IMR-90 (cell line): ENCODE measurements at places on chromosomes 16 and 17.
A peak's percentile ranks its signal among the peaks of the same experiment; 100 is the strongest.

- H3K27me3 ChIP-seq: peaks cover 9% of the 10 kb centered on the region; the same call in 1 of the 2 replicates
- H3K27ac ChIP-seq: no peak overlapping the region
Measured at GRCh38 chr17:80516171-80516932, 28.3 kb upstream of the RPTOR start.

DNA sequence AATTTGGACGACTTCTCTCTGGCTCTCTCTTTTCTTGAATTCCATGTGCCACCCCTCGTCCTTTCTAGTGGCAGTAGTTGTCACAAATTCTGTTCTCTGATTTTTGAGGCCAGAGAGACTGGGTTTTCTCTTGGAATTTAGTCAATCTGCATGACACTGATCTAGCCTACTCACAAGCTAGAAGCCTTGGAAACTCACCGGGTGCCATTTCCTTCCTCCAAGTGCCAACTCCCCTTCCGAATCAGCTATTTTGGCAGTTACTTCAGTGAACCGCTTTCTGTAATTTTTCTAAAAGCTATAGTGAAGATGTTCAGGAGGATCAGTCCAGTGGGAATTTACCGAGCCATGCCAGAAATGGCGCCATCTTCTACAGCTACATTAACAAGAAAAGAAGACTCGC lies 228.9 kb downstream of the PMP22 start:
- peaks cover 2% of the 10 kb centered on the region; the same call in 1 of the 2 replicates for H3K27me3 ChIP-seq
- no peak overlapping the region for H3K4me3 ChIP-seq
- no peaks in the 10 kb centered on the region for H3K36me3 ChIP-seq

DNA sequence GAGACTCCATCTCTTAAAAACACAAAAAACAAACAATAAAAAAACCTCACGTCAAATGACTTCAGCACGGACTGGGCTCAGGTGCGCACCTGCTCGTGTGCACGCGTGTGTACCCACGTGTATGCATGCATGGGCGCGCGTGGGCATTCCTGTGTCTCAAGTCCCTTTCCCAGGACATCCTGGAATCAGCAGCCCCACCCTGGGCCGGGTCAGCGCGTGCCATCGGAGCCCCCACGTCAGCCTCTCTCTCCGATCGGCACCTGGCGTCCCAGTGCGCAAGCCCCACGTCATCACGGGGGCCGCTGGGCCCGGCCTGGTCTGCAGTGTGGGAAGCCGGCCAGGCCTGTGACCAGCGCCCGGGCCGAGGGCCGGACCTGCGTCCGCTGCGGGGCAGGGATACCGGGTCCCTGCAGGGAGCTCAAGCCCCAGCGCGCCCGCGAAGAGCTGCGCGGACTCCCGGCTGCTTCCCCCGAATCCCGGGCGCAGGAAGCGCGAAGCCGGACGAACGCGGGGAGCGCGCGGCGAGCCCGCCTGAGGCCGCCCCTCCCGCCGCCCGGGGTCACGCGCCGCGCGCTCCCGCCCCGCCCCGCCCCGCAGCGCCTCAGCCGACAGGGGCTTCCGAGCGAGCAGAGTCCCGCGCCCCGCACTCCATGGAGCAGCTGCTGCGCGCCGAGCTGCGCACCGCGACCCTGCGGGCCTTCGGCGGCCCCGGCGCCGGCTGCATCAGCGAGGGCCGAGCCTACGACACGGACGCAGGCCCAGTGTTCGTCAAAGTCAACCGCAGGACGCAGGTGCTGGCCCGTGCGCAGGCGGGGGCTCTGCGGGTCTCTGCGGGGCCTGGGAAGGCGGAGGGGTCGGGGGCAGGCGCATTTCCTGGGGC lies at the start of gene FN3K:
TSS of gene FN3K (plus strand) at position 629 of the 880 bp plus-strand sequence. CDS start at position 651, 22 bp downstream.
- peaks cover 7% of the 10 kb centered on the region for H3K4me1 ChIP-seq
- no peak within 1 kb of the TSS; the same call in 1 of the 2 replicates for H3K27ac ChIP-seq
- H3K4me3 ChIP-seq: peak within 1 kb of the TSS; percentile 85
- DNase-seq: peak; percentile 85

DNA sequence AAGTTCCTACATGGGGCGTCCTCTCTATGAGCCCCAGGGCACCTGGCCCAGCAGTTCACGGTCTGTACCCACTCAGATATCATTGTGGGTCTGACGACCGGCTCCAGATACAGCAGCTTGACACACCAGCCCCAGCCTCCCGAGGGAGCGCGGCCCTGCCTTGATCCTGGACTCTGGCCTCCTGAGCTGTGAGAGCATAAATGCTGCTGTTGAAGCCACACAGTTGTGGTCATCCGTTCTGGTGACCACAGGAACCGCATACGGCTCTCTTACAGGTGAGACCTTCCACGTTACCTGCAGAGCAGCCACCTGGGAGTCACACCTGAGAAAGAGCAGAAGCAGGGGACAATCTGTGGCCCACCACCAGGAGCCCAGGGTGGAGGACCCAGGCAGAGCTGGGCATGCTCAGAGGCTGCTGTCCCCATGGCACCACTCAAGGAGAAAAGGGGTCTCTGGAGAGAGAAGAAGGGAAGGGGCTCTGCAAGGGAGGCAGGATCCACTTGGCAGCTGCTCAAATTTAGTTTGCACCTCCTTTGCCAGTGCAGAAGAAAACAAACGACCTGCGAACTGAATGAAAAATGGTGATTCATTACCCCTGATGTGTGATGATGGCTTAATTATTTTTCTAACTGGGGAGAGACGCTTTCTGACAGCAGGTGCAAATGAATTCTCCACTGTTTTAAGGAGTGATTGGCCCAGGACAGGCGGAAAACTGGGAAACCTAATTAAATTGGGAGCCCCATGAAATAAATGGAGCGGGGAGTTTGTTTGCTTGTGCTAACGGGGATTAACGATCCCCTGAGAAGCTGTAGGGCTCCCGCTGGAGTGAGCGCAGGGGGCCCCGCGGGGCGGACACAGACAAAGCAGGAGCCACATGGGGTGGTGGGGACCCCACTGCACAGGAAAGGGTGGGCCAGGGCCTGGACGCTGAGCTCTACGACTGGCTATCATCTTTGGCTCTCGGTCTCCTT lies 208.9 kb downstream of the RBFOX3 start:
- H3K4me1 ChIP-seq: no peaks in the 10 kb centered on the region
- no peaks in the 10 kb centered on the region for H3K36me3 ChIP-seq
- DNase-seq: no peak
- H3K27ac ChIP-seq: no peak overlapping the region
- no peak overlapping the region for H3K4me3 ChIP-seq

GRCh38 chr17:42026857-42027589 lies 7.1 kb downstream of the NKIRAS2 start:
- H3K27ac ChIP-seq: no peak overlapping the region
- H3K4me1 ChIP-seq: peaks cover 7% of the 10 kb centered on the region
- H3K4me3 ChIP-seq: no peak overlapping the region
- peaks cover 12% of the 10 kb centered on the region for H3K27me3 ChIP-seq
- no peak for DNase-seq

DNA sequence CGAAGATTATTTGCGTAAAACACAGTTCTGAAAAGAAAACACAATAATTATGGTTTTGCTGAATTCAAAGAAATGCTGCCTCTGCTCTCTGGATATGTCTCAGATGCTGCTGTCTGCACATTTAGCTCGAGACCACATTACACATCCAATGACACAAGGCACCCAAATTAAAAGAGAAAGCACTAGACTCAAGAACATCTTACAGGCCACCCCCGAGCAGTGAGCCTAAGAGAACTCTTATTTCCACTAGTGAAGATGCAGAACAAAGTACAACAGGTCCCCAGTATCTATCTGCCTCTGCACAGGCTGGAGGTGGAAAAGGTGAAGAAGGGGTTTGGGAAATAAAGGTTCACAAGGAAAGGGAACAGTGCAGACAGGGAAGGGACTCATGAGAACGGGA lies 33.5 kb downstream of the GRB2 start:
- H3K4me3 ChIP-seq: no peak overlapping the region
- peaks cover 2% of the 10 kb centered on the region; the same call in 1 of the 2 replicates for H3K4me1 ChIP-seq
- H3K27ac ChIP-seq: no peak overlapping the region
- H3K36me3 ChIP-seq: peaks cover 5% of the 10 kb centered on the region; the same call in 1 of the 2 replicates

- H3K4me1 ChIP-seq: no peaks in the 10 kb centered on the region
- no peak overlapping the region for H3K27ac ChIP-seq
- no peak for DNase-seq
- H3K27me3 ChIP-seq: no peaks in the 10 kb centered on the region
- H3K4me3 ChIP-seq: no peak overlapping the region
- H3K36me3 ChIP-seq: no peaks in the 10 kb centered on the region
Measured at GRCh38 chr16:51012396-51012795, 138.7 kb downstream of the SALL1 start.

GRCh38 chr17:51322390-51323029 lies 62.2 kb downstream of the UTP18 start:
- peak; percentile 7 for DNase-seq
- no peak overlapping the region for H3K4me3 ChIP-seq
- H3K4me1 ChIP-seq: no peaks in the 10 kb centered on the region
- no peak overlapping the region for H3K27ac ChIP-seq
- H3K36me3 ChIP-seq: no peaks in the 10 kb centered on the region
